ENCODE measurements at places on chromosomes 7 and 10.

DNA sequence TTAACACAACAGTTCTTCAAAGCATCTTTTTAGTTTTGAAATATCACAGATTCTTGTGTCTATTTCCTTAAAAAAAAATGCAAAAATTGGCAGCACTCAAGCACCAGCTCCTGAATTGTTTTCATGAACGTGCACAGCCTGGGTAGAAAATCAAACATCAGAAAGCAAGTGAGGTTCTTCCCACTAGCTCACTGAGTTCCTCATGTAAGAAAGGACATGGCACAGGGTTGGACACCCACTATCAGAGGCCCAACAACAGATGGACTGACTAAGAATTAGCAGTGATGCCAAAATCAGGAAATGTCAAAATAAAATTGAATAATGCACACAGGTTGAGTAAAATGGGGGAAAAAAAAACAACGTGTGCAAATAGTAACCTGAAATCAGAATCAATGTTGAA is 146.8 kb downstream of the PCLO start:
- DNase-seq, result no peak

GRCh38 chr10:76618171-76618570 is 1019.4 kb downstream of the KCNMA1 start:
- DNase-seq, result no peak

DNA sequence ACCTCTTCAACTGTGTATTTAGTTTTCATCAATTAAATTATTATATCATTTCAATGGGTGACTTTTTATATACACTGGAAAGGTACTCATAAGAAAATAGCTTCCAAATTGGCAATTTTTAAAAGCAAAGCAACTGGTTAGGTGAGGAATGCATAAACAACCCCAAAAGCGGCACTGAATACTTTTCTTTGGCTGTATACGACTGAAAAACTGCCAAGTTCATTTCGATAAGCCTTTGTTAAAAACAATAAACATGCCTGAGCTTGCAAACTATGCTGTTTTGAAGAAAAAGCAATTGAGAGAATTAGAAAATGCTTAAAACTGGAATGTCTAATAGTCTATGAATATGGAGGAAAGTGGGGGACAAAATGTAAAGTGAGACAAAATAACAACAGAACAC is 2.9 kb downstream of the SLC16A12 start:
- no peak for DNase-seq

DNA sequence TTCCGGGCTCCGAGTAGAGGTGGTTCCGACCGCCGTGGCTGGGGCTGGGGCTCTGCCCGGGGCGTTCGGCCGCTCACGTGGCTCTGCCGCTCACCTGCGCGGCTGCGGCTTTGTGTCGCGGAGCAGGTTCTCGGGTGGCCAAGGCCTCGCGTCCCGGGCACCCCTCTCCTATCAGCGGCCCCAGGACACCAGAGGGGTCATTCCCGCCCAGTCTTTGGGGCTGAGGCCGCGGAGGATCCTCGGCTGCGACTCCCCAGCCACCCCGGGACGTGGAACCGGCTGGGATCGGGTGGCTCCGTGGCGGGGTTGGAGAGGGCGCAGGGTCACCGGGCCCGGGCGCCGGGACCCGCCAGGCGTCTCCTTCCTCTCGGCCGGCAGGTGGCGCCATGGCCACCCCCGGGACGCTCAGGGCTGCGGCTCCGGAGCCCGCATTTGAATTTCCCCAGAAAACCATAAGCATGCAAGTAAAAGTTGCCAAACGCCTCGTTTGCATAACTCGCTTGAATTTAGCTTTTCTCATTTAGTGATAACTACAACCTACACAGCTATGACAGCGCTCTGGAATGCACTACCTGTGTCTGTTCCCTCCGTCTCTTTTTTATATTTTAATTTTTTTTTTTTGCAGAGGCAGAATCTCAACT is 1.2 kb downstream of the COL26A1 start:
- peak; percentile 90 for DNase-seq

DNA sequence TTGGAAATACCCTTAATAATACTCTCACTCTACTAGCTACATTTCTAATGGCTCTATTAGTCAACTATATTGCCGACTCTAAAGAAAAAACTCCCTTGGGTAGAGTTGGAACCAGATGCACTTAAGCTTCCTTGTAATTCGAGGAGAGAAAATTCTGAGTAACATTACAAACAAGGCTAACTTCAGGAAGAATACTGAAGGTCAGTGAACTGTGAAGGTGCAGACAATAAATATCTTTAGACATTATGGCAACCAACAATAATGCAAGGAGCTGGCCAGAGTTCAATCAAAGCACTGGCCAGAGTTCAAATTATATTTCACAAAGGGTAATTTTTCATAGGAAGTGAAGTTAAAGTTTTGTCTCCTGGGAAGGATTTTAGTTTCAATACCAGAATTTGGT is 40.7 kb upstream of the MRLN start:
- no peak for DNase-seq

DNA sequence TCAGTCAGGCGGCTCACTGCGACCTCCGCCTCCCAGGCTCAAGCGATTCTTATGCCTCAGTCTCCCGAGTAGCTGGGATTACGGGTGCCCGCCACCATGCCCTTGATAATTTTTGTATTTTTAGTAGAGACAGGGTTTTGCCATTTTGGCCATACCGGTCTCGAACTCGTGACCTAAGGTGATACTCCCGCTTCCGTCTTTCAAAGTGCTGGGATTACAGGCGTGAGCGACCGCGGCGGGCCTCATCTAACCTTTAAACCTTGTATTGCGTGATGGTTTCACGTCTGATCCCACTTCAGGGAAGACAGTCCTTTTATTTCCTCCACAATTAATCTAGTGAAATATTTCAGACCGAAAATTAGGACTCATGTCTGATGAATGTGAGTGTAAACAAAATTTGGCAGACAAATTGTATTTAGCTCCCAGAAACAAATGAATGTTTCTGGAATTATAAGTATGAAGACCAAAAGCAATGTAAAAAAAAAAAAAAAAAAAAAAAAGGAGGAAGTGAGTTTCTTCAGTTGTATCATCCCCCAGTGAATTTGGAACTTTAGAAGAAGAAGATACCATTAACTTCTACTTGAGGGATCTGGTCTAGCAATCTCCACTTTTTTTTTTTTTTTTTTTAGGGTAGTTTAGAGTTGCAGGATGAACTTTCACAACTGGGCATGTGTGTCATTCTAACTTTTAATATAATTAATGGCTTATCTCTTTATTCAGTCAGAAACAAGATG is 1.6 kb downstream of the NUP42 start:
- no peak for DNase-seq

DNA sequence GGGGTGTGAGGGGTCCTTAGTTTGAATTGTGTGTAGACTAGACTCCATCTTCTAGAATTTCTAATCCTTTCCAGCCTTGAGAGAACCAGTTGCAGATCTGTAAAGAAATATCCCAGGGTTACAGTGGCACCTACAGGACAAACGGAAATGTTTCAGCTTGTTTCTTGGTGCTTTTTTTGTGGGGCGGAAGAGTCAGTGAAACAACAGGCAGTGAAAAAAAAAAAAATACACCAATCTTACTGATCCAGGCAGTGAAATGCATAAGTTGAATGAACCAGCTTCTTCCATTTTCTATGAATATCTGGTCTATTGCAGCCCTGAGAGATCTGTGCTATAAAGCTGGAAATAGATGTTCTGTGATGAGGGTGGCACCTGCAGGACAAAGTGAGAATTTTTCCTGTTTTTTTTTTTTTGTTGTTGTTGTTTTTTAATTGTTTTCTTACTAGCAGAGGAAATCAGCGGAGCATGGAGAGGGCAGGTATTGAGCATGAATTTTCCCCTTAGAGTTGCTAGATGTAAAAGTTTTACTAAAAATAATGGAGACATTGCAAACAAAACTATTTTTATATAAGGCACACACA is 81.9 kb upstream of the DYNC1I1 start:
- no peak for DNase-seq

- DNase-seq, result no peak
Observed at GRCh38 chr10:89042562-89042961, 52.0 kb downstream of the FAS start.

- DNase-seq, result no peak
Observed at GRCh38 chr7:106542550-106543220, 118.3 kb downstream of the CCDC71L start.

DNA sequence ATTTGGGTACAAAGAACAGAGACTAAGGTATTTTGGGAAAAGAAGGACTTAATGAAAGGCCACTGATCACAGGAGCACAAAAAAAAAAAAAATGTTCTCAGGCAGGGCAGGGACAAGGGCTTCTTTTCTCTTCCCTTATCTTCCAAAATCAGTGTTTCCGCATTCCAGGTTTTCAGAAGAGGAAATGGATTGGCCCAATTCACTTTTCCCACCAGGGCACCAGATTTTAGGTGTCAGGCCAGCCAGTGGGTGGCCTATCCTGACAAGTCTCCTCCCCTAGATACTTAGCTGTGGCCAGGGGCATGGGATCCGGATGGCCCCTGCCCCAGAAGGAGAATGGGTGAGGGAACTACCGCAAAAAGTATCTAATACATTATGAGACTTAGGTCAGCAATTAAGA is 88.9 kb upstream of the WAC start:
- DNase-seq, result no peak

DNA sequence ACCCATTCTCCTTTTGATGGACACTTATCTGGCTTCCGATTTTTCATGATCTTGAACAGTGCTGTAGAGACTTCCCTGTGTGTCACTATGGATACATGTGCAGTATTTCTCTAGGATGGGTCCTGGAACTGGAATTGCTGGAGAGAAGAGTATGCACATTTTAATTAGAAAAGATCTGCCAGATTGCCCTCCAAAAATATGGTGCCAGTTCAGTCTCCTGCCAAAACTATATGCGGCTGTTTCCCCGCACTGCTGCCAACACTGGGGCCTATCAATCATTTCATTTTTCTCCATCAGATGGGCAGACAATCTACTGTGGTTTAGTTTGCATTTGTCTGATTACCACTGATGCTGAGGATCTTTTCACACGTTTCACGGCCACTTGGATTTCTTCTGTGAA is 105.0 kb downstream of the SH2D4B start:
- no peak for DNase-seq

DNA sequence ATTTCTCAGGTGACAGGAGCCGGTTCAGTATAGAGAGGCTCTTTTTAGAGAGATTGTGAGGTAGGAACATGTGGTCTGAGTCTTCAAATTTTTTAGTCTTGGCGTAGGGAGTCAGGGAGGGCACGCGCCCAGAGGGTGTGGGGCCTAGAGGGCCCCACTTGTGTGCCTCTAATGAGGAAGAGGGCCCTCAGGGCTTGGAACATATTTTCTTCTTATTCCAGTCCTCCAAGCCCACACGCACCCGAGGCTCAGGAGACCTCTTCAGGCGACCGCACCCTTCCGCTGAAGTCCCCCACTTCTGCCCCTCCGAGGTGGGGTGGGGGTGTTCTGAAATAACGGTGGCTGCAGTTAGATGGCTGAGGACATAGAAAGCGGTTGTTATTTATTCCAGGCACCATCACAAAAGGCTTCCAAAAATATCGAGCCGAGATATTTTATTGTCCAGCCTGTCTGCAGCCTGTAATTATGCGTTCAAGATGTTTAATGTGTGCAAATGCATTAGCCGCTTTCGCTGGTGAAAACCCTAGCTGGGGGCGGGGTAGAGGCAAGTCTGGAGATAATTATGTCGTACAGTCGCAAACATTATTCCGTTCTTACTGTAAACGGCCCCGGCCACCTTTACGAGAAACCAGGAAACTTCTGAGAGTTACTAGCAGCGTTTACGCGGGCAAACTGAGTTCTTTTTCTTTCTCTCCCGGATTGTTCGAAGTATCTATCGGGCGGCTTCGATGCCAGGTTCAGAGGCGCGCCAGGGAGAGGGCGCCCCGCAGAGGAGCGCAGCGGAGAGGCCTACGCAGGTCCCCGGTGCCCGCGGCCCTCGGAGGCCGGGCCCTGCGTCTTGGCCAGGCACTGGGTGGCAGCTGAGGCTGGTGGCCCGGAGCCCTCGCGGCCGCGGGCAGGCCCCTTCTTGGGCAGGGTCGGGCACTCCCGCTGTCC is 12.9 kb upstream of the HOXA13 start:
- DNase-seq, result peak; percentile 73
